ENCODE measurements at places on chromosomes 1 and 21.

DNA sequence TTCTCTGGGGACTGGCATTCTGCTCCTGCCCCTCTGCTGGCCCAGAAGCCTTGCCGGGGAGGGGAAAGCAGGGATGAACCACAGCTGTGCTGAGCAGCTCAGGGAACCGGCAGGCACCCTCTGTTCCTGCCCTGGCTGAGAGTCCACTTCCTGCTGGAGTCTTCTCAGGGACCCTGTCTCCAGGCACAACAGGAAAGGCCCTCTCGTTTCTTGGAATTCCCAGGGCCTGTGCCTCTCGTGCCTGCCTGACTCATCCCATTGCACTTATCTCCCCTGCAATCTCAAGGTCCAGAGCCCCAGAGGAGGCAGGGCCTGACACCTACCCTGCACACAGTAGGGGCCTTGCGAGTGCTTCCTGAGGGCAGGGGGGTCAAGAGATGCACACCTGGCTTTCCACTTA lies 1.1 kb upstream of the EDN2 start:
- DNase-seq = no peak

DNA sequence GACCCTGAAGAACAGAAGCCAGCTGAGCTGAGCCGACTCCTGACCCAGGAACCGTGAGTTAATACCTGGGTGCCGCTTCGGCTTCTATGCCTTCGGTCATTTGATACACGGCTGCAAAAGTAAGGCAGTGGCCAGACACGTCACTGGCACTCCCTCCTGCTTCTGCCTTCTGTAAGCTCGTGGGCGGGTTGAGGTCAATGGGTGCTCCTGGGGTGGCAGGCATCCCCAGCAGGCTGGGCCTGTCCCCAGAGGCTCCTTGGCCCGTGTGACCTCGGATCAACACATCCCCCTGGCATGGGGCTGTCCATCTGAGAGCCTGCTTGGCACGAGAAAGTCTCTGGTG lies 35.7 kb upstream of the COL6A1 start:
- DNase-seq = no peak

DNA sequence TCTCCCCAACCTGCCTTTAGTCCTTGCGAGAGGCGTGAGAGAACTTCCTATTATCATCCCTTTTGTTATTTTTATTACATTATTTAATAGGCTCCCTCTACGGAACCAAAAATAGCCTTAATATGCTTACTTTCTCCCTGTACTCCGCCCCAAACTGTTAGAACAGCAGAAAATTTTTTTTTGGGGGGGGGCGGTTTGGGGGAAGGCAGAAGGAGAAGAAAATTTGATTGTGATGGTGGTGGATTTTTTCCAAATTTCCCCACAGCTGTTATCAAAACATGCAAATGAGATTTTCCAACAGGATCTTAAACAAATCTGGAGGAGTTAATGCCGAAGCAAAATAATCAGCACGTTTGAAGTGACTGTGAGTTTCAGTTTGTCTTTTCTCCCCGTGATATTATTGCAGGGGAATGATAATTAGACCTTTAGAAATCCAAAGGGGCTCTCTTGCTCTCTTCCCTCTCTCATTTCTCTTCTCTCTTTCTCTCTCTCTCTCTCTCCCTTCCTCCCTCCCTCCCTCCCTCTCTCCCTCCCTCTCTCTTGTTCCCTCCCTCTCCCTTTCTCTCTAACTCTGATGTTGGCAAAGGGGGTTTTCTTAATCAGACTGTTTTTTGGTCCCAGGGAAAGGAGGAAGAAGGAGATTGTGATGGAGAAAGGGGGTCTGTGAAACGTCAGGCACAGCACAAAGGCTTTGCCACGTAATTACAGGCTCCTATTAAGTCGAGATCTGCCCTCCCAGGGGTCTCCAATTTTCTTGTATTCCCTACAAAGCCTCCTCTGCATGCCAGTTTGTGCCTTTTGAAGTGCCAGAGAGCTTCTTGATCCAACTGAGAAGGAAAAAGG lies 1.1 kb upstream of the PRRX1 start:
- DNase-seq = no peak

- no peak for DNase-seq
These were observed 1.0 kb downstream of the GATAD2B start for GRCh38 chr1:153921803-153922075.

- no peak for DNase-seq
These were observed 939 bp upstream of the CCN1 start for GRCh38 chr1:85579622-85580021.

DNA sequence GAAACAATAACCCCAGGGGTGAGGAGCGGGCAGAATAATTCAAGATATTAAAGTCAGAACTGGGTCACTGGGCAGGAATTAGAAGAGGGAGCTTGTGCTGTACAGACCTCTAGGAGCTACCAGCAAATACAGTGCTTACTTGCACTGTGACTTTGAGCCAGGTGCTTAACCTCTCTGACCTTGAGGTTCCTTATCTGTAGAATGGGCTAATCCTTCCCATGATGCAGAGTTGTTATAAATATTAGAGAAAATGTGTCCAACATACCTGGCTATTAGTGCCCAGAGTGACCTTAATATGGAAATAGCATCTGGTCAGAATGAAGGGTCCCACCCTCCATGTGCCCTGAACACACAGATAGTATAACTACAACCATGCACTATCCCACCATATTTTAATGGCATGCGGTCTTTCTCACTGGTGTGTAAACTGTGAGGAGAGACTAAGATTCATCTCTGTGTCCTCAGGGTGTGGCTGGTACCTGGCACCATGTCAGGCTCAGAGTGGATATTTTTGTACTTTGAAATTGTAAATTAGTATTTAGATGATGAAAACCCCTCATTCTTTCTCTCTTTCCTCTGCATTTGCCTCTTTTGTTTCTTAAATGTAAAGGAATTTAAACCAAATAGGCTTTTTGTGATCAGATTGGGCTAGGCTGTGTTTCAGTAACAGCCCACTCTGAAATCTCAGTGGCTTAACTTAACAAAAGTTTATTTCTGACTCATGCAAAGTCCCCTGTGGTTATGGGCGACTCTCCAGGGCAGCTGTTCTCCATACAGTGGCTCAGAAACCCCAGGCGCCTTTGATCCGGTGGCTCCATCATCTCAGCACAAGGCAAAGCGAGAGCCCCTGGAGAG lies 60.0 kb upstream of the ROR1 start:
- no peak for DNase-seq

DNA sequence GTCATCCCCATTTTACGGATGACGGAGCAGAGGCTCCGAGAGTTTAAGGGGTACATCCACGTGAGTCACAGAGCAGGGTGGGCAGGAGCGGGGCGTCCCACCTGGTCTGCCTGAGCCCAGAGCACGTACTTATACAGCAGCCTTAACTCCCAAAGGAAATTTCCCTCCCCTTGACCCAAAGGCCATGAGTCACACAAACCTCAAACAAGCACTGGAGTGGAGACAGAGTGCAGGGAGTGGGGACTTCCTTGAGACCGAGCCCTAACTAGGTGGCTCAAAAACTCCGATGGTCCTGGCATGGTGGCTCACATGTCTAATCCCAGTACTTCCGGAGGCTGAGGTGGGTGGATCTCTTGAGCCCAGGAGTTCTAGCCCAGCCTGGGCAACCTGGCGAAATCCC lies 141.6 kb upstream of the KLHDC7A start:
- DNase-seq = no peak

GRCh38 chr1:4684864-4685522 lies 30.6 kb downstream of the AJAP1 start:
- DNase-seq = no peak

GRCh38 chr1:64093941-64094340 lies 109.5 kb upstream of the UBE2U start:
- DNase-seq = no peak
